ENCODE measurements at places on chromosomes 4 and X.

GRCh38 chrX:103878466-103879122 is 46.5 kb upstream of the RAB9B start:
- DNase-seq, result peak; percentile 72

DNA sequence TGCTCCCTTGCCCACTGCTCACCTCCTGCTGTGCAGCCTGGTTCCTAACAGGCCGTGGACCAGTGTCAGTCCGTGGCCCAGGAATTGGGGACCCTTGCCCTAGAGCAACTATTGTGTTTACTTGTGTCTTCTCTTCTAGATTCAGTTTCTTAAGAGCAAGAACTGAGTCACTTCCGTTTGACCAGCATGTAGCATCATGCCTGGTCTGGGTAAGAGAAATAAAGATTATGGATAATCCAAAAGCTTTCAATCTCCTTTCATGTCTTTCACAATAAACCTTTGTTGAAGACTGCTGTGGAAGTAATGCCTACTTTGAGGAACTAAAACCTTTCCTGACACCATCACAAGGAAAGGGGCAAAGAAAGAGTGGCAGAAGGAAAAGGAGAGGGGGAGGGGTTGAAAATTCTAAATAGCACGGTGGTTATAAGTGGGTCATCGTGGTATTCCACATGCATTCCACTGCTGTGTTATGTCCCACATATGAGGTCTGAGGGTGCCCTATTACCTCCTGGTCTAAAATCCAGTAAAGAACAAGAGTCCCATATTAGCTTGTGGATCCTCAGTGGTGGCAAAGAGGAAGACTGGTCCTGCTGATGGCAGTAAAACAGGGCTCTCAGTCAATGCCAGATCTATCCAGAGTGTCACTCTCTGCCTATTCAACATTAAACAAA is 133.4 kb downstream of the RASL11B start:
- peak; percentile 72 for DNase-seq

- DNase-seq, result peak; percentile 92
Measured at GRCh38 chr4:15234856-15235126, 193.0 kb upstream of the C1QTNF7 start.

- no peak for DNase-seq
Measured at GRCh38 chr4:165009493-165010227, 22.1 kb upstream of the TRIM60 start.

DNA sequence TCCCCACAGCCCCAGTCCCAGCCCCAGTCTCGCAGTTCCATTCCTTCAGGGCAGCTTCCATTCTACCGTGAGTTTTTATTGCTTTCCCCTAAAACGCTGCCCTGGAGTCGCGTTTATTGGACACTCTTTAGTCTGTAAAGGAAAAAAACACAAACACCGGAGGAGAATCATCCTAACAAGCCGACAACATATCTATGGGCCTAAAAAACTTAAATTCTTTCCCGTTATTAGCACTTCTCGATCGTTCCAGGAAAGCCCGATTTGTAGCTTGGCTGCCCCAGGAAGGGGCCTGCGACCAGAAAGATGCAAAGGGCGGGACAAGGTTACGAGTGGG is 178.5 kb downstream of the CBR4 start:
- DNase-seq, result no peak

DNA sequence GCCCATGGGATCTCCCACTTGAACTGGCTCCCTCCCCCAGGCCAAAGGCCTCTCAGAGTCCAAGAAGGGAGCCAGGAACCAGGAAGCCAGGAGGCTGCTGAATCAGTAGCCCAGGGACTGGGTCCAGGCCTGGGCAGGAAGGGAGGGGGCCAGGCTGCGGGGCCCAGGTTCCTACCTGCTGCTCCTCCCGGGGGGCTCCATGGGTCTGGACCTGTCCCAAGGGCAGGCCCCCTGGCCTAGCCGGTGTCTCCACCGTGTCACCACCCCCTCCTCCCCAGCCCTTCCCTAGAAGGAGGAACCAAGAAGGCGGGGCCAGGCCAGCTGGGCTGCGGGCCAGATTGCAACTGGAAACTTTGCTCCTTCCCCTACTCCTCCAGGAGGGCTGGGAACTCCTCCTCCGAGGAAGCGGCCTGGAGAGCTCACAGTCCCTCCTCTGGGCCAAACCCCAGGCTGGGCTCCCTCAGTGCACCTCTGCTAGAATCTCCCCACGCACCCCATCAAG is at the start of gene IQSEC2:
TSS of gene IQSEC2 (minus strand) at position 264 of the 502 bp plus-strand sequence.
- DNase-seq, result peak; percentile 83

- no peak for DNase-seq
Measured at GRCh38 chrX:112877771-112878173, 37.1 kb upstream of the AMOT start.

DNA sequence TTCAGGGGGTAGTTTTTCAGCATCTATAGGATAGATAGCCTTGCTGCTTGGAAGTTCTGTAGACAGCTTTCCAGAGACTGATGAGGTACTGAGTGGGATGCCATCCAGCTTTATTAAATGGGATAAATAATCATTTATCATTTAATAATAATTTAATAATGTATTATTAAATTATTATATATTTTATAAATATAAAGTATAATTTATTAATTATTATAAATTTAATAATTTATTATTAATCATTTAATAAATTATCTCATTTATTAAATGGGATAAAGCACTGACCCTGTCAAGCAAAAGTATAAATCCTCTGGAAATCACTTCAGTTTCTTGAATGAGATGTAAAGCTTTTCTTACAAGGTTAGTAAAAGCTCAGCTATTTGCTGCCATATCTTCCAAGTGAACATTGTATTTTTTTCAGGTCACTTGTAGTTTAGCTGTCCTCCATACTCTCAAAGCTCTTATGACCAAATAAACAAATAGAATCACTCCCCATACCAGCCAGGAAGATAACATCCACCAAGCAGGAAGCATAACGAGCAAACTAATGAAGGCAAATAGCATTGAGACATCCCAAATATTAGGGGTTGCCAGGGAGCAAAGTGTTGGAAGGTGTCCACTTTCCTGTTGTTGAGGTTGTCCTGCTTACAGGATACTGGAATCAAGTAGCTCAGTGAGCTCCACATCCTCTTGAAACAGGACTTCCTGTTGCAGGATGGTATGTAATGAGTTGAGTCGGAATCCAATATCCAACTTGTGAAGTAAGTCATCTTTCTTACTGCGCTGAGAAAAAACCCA is 88.9 kb downstream of the ZNF674 start:
- peak; percentile 3 for DNase-seq

DNA sequence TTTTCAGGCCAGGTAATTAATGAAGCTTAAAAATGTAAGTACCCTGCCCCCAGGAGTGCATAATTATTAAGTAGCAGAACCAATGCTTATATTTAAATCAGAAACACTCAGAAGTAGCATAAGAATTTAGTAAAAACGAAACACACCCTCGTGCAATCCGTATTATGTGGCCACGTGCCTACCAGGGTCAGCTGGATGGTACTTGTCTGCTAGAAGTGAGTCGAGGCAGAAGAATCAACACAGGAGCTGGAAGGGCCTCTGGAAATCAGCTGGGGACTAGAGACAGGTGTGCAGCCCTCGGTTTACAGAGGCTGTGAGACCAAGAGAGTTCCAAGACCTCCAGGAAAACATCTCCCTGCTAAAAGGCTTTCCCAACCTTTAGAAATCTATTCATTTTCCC is 559 bp upstream of the FAM47E start:
- no peak for DNase-seq

- DNase-seq, result no peak
Measured at GRCh38 chr4:139808381-139808807, 142.8 kb downstream of the MGST2 start.

GRCh38 chrX:116384406-116384954 is 51.9 kb upstream of the SLC6A14 start:
- peak; percentile 1 for DNase-seq

GRCh38 chrX:69148946-69149345 is 16.3 kb downstream of the PJA1 start:
- no peak for DNase-seq

- DNase-seq, result peak; percentile 96
Measured at GRCh38 chrX:13064599-13065143, 20.3 kb upstream of the FAM9C start.

GRCh38 chr4:135194477-135194876 is 992.9 kb upstream of the PABPC4L start:
- DNase-seq, result no peak

GRCh38 chrX:69063486-69063885 is 101.8 kb downstream of the PJA1 start:
- no peak for DNase-seq

GRCh38 chr4:815464-816146 is 10.3 kb downstream of the CPLX1 start:
- DNase-seq, result no peak

GRCh38 chr4:153532636-153533035 is 66.5 kb downstream of the TMEM131L start:
- no peak for DNase-seq

GRCh38 chr4:41632481-41633073 is 94.6 kb downstream of the LIMCH1 start:
- no peak for DNase-seq

GRCh38 chr4:141220691-141221659 is at the start of gene ZNF330:
ZNF330 (plus strand) TSS chr4:141220895; CDS start chr4:141222372, 1,477 bp downstream.
- peak; percentile 94 for DNase-seq

DNA sequence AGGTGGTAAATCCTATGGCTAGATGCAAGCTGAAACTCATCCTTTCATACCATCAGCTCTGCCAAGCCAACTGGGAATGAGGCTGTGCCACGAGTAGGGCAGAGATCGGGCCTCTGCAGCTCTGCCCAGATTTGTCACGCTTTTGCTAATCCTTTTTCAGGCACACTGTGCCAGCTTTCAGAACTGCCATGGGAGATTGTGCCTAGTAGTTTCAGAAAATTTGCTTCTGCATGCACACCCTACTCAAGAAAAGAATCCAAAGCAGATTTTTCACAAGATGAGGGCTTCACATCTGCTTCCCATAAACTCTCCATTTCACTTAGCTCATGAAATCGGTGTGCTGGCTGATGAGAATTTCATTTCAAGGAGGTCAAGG is 3.3 kb upstream of the ADH7 start:
- DNase-seq, result no peak

DNA sequence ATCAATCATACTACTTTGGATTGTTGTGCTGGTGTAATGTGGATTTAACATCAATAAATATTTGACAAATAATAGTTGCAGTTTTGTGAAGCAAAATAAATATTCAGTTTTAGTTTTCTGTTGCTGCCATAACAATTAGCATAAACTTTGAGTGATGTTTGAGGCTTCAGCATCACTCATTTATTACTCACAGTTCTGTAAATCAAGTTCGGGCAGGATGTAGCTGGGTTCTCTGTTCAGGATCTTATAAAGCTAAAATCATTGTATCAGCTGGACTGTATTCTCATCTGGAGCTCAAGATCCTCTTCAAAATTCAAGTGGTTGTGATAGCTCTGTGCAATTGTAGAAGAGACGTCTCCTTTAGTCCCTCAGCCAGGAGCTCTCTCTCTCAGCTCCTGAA is 81.7 kb downstream of the CBR4 start:
- DNase-seq, result no peak

All from choroid plexus epithelial cell (primary cell).